ENCODE measurements at places on chromosomes 12 and 14.

DNA sequence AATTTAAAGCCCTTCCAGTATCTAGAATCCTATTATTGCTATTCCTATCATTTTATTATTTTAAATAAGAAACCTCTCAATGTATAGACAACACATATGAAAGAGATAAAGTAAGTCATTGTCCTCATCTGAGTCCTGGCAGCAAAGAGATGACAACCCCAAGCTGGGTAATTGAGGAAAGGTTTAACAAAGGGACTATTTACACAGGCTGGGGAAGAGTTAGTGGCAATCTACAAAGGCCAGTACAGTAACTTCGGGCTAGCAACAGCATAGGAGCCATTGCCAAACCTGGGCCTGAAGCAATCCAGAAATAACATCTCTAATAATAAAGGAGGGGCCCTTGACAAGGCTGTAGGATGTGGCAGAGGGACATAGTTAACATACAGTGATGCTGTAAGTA is 11.2 kb downstream of the PDE6H start:
- DNase-seq, result no peak

GRCh38 chr14:74583689-74584434 is 28.2 kb downstream of the LTBP2 start:
- DNase-seq, result no peak

DNA sequence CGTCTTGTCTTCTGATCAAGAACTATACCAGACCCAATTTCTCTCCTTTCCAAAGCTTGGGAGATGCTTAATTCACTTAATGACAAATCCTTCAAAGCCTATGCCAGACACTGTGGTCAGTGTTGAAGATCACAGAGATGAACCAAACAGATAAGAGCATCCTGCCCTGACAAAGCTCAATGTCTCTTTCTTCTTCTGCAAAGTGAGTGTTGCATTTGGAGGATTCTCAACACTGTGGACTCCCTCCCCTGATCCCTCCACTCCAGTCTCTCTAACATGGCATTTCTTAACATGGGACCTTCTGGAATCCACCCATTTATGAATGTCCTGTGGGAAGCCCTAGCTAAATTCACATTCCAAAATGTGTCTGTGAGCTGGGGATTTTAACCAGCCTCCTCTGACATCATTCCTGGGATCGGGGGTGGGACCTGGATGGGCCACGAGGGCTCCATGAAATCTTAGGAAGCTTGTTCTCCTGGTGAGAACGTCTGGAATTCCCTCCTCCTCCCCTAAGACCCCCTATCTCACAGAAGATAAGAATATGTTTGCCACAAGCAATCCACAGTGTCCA is 20.3 kb downstream of the SYNE3 start:
- DNase-seq, result no peak

DNA sequence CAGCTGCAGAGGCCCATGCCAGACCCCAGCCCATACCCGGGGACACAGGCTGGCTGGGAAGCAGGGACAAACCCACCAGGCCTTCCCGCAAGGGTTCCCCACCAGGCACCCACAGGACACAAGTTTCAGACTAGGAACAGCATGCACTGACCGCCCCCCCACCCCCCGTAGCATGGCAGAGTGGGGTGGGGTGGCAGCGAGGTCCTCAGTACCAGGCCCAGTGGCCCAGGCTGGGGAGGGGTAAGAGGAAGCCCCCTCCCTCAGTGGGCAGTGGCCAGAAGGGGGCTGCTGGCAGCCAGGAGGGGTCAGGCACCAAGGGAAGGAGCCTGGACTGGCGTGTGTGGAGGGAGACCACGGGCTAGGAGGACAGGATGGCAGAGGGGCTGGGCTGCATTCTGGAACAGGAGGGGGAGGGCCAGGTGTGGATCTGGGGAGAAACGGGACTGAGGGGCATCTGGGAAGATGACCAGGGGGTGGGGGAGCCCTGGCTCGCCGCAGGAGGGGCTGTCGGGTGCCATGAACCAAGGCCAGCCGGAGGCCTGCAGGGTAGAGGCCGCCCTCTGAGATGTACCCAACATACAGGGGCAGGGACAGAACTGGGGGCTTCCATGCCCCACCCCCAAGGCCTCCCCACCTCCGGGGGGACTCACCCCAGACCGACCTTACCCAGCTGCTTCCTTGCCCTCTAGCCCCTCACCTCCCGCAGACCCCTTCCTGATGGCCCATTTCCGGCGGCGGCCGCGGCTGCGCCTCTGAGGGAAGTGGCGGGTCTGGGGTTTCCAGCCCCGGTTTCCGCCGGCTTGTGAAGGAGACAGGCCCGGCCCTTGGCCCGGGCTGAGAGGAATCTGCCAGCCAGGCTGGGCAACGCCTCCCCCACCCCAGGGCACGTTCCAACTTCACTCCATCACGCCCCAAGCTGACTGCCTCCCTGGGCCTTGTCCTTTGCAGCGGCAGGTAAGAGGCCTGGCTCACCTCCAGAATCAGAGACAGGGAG is 5.6 kb upstream of the JAG2 start:
- no peak for DNase-seq

DNA sequence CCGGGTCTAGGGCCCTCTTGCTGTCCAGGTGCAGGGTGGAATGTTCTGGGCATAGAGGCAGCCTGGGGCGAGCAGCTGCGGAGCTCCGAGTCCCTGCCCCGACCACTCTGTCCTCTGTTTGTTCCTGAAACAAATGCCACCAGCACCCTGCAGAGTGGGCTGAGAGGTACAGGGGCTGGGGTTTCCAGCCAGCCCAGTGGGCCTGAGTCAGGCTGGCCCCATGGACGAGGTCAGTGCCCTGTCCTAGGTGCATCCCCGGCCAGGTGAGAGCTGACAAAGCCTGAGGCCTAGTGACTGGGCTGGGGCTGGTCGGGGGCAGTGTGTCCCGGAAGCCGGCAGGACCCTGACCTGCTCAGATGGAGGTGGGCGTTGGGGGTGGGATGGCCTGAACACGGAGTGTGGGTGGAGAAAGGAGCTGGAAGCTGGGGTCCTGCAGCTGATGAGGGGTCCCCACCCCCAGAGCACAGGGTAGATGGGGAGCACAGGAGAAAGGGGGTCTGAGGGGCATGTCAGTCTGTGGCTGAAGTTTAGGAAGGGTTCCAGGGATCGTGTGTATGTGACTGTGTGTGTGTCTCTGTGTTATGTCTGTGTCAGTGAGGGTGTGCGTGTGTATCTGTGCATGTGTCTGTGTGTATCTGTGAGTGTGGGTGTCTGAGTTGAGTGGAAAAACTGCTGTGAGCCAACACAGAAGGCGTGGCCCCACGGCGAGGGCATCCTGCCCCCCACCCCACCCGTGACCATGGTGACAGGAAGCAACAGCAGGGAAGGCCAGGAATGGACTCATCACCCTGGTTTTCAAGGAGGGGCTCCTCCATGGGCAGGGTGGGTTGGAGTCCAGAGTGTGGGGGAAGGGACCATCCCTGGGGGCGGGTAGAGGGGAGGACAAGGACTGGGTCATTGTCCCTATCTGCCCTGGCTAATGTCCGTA is 2.4 kb upstream of the CRIP1 start:
- no peak for DNase-seq

- no peak for DNase-seq
Measured at GRCh38 chr12:22766911-22767420, 142.0 kb downstream of the ETNK1 start.

All from BJ (cell line).